GM23248 (cell line): ENCODE measurements at places on chromosomes 7 and 10.

DNA sequence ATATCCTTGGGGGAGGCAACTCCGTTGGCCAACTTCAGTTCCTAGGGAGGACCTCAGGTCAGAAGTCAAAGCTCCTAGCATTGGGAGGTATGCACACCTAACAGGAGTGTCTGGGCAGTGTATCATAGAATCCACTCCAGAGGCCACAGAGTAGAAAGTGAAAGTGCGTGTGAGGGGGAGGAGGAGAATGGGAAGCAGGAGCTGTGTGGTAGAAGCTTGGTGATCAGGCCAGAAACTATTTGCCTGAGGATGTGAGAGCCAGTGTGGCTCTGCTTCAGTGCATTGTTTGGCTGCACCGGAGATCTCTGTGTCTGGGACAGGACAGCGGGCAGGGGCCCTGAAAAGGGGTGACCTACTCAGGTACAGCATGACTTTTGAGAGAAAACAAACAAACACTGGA is 557.4 kb upstream of the VSTM2A start:
- DNase-seq: no peak

GRCh38 chr7:23220690-23221305 is 25.8 kb upstream of the GPNMB start:
- DNase-seq: no peak

GRCh38 chr10:122939856-122940543 is 14.0 kb downstream of the C10orf88 start:
- peak; percentile 27 for DNase-seq

GRCh38 chr7:147474862-147475261 is 1115.7 kb upstream of the C7orf33 start:
- no peak for DNase-seq

DNA sequence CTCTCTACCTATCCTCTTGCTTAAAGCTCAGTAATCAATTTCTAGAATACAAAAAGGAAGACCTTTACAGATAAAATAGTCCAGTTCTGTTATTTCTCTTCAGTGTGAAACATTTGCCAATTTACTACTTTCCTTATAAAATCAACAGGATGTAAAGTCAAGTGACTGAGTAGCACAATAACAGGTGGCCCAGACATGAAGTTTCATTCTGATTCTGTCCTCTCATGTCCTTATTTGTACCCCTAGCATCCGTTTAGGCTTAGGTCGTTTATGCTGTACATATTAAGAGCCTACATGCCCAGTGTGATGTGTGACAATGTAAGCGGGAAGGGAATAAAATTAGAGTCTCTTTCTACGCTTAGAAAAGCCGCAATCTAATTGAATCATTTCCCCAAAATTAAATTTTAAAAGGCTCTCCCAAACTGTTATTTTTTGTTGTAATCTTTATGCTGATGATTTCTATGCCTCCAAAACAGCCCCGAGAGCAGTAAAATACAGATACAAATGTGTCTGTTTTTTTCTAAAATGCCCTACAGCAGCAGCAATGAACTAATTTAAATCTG is 29.1 kb downstream of the EPC1 start:
- no peak for DNase-seq

GRCh38 chr10:5071411-5072198 is 22.6 kb upstream of the AKR1C3 start:
- peak; percentile 86 for DNase-seq

- DNase-seq: no peak
Measured at GRCh38 chr10:24519950-24520349, 203.7 kb downstream of the ARHGAP21 start.

GRCh38 chr7:101632641-101633040 is 3.5 kb upstream of the MYL10 start:
- DNase-seq: peak; percentile 40

- no peak for DNase-seq
Measured at GRCh38 chr10:126611303-126611702, 59.2 kb downstream of the C10orf90 start.

- no peak for DNase-seq
Measured at GRCh38 chr10:43057231-43057711, 19.6 kb upstream of the RET start.

GRCh38 chr10:99832439-99832838 is 50.0 kb downstream of the ABCC2 start:
- no peak for DNase-seq

- peak; percentile 33 for DNase-seq
Measured at GRCh38 chr10:78178940-78179339, 145.3 kb downstream of the RPS24 start.
